G401 (cell line): ENCODE measurements at places on chromosomes 2 and 18. TPM values are rescaled to one million over a fixed set of nuclear protein-coding genes. Genes with fewer than 3 reads are reported as not detected.

DNA sequence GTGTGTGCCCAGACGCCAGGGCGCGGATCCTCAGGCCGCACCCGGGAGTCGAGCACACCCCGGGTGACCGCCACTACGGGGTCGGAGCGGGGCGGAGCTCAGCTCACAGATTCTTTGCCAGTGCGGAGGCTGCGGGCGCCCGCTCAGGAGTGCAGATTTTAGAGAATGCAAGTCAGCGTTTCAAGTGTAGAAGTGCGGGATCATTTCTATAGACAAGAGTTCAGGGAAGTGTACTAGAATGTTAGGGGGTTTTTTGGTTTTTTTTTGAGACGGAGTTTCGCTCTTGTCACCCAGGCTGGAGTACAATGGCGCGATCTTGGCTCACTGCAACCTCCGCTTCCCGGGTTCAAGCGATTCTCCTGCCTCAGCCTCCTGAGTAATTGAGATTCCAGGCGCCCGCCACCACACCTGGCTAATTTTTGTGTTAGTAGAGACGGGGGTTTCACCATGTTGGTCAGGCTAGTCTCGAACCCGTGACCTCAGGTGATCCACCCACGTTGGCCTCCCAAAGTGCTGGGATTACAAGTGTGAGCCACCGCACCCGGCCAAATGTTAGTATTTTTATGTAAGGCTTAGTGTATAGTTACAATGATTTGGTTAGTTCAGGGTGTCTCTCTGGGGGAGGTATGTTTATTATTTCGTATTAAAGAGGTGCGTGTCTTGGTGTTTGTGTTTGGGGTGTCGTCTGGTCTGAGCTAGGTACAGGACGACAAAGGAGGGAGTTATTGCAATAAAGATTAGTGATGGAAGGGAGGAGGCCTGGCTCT is 619 bp upstream of the FAM168B start:
- no peak for DNase-seq

DNA sequence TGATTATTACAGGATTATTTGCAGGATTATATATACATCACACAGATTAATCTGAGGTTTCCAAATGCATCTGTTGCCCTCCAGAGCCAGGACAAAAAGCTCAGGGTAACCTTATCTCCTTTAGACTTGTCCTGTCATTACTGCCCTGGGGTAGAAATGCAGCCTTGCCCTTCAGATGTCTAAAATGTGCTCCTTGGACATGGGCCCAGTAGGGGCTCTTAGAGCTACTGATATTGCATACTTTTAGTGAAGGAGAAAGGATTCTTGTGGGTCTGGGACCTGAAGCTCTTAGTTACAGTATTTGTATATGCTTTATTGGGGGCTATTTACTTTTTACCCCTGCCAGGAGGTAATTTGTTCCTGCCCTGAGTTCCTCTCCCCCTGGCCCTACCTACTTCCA is 56.1 kb downstream of the PRKRA start:
- DNase-seq = no peak

The FZD7 gene
- total RNA-seq = 17.5 and 18.5 TPM in 2 replicates

The CHRND gene
- total RNA-seq = not detected in 2 replicates

The NEU4 gene
- not detected in 2 replicates for total RNA-seq
